ENCODE measurements at places on chromosomes 7 and 10.
A peak's percentile ranks its signal among the peaks of the same experiment; 100 is the strongest.

- no peak for DNase-seq
Observed at GRCh38 chr7:20521243-20521642, 94.2 kb upstream of the ABCB5 start.

DNA sequence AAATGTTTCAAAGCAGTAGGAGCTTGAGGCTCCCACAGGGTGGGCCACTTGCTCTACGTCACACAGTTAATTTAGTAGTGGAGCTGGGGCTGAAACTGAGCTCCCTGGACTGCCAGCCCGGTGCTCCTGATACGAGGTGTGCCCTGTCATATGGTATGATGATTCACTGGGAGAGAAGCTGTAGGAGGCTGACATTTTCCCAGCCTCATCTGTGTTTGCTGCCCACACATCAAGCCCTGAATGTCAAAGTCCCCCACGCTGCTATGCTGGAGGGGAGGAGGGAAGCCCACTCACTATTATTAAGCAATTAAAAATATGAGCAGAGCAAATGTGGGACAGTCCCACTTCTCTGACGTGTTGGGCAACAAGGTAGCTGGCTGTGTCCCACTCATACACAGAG is 81.2 kb upstream of the SORCS3 start:
- no peak for DNase-seq

DNA sequence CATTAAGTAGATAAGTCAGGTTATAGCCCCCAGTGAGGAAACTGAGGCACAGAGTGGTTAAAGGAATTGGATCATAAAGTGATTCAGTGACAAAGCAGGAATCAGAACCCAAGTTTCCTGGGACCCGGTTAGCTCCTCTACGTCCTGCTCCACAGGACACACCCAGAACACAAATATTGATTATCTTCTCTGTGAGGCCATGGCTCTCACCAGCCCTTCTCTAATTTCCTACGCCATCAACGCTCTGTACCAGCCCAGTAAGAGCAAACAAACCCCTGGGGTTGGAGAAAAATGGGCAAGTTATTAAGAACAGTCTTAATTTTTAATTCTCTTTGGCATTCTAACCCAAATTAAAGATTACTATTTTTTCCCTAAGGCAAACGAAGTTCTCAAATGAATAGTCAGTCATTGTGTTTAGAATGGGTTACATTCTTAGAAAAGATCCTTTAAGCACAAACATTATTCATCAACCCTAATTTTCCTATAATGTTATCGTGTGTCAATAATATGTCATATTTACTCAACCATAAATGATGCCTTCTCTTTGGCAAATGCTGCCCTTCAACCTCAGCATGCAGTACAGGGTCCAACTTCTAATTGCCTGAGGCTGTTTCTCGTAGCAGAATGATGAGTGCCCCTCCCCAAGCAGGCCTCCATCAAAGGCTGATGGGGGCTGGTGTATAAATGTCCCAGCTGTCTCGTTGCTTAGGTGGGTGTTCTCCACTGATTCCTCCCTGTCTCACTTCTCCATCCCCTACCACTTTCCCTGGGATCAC is 25.4 kb upstream of the TM9SF3 start:
- DNase-seq, result no peak

DNA sequence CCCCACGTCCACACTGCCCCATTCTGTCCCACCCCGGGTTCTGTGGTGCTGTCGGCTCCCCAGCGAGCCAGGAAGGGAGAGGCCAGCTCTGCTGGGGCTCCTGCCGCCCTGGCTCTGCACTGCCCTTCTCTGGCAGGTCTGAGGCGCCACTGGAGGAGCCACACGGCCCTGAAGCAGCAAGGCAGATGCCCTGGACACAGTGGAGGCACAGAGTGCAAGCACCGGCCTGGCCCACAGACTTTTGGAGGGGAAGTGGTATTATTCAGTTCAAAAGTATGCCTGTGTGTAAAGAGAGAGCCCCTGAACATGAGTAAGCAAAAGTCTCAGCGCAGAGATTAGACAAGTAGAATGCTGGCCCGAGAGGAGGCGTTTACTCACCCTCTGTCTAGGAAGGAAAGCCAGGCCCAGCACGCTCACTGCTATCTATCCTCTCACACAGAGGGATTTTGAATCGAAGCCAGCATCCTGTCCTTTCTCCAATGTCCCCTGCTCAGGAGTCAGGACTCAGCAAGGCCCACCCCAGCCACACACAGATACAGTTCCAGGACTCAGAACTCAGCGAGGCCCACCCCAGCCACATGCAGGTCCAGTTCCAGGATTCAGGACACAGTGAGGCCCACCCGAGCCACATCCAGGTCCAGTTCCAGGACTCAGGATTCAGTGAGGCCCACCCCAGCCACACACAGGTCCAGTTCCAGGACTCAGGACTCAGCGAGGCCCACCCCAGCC is 115.0 kb downstream of the EGFR start:
- peak; percentile 72 for DNase-seq

DNA sequence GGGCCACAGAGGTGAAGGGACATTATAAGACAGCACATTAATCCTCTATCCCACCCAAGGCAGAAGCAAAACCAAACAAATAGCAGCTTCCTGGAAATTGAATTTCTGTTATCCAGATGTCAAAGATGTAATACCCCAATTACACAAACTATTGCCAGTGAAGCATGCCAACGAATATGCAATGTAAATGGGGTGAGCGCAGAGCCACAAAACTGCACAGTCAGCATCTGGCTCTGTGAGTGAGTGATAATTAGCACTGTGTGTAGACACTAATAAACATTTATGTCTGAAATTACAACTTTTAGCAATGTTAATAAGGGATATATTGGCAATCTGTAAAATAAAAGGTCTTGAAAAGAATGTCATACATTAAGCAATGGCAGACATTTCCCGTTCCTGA is 3.2 kb downstream of the BEND7 start:
- no peak for DNase-seq

GRCh38 chr7:142804728-142805207 is 34.0 kb downstream of the PRSS2 start:
- DNase-seq, result no peak

DNA sequence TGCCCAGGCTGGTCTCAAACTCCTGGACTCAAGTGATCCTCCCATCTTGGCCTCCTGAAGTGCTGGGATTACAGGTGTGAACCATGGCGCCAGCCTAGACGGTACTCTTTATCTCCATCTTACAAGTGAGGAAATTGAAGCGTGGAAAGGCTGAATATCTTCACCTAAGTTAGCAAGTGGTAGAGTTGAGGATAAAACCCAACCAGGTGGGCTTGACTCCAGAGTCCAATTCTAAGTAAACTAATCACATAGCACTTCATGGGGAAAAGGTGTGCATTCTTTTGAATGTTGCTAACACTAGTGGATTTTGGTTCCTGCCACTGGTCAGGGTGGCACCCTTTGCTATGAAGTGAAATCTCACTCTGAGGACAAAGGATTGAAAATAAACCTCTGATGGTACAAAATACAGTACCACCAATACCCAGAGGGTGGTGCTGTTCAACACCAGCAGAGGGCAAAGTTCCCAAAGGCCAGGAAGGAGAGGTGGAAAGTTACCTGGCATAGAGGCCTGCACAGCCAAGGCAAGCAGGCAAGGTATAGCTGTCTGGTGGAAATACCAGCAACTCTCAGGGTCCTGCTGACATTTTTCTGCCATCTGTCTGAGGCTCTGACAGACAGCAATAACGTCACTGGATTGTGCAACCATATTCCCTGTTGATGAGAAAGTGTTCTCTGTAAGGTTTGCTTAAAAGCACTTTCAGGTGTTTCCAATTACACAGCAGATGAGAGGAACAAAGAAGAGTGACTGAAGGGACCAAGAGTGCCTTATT is 17.6 kb downstream of the ZDHHC16 start:
- no peak for DNase-seq

Measured in pulmonary artery endothelial cell (primary cell).